Melanocyte of skin (primary cell): ENCODE measurements at places on chromosomes 5 and 9. TPM values are rescaled to one million over a fixed set of nuclear protein-coding genes. Genes with fewer than 3 reads are reported as not detected.

The SRA1 gene
- total RNA-seq: 29.9 and 43.0 TPM in 2 replicates

The GDF9 gene
- total RNA-seq: 0.31 and 0.33 TPM in 2 replicates

The POLR3G gene
- 34.8 and 45.4 TPM in 2 replicates for total RNA-seq

The NELFB gene
- total RNA-seq: 56.9 and 63.5 TPM in 2 replicates

The TPPP gene
- 1.2 and 1.7 TPM in 2 replicates for total RNA-seq

The ITGA2 gene
- total RNA-seq: 4.0 and 6.2 TPM in 2 replicates

The PCDHGB1 gene
- 0.33 and 0.77 TPM in 2 replicates for total RNA-seq

The LMAN2 gene
- 338 and 342 TPM in 2 replicates for total RNA-seq
